Endodermal cell (in vitro differentiated cells): ENCODE measurements at places on chromosomes 16 and 17. TPM values are rescaled to one million over a fixed set of nuclear protein-coding genes. Genes with fewer than 3 reads are reported as not detected.

CCL5 gene
- not detected in 3 replicates for total RNA-seq

IGSF6 gene
- total RNA-seq, result not detected in 3 replicates

SLC5A11 gene
- total RNA-seq, result 0.16 to 0.63 TPM in 2 of 3 replicates, not detected in the other

KRT36 gene
- total RNA-seq, result not detected in 3 replicates

LGALS9B gene
- not detected in 3 replicates for total RNA-seq

SLC46A1 gene
- total RNA-seq, result 3.3 to 10.9 TPM (median 10.9 TPM) in 3 replicates

DNA sequence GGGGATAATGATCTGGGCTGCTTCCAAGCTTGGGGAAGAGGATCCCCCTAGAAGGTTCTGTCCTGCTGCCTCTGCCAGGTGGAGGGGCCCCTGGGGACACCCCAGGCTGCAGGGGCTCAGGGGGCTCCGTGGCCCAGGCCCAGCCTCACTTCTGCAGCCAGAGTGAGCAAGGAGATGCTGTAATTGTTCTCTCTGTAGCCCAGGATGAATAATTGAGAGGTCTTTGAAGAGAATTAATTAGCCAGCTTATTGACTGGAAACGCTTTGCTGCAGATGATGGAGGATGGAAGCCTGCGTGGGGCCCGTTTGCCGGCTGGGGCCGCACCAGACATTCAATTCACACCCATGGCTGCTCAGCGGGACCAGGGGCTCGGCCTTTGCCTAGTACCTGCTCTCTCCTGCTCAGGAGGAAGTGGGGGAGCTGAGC is 38.5 kb downstream of the TMEM235 start:
- peak; percentile 74 for DNase-seq
- peak overlapping the region; percentile 78 for H3K27ac ChIP-seq
- no peaks in the 10 kb centered on the region for H3K36me3 ChIP-seq
- peaks cover 42% of the 10 kb centered on the region for H3K4me1 ChIP-seq
- no peaks in the 10 kb centered on the region for H3K27me3 ChIP-seq
- H3K4me3 ChIP-seq, result no peak overlapping the region

- no peak overlapping the region for H3K4me3 ChIP-seq
- no peak for DNase-seq
- no peaks in the 10 kb centered on the region for H3K36me3 ChIP-seq
Measured at GRCh38 chr16:62021161-62021581, 15.1 kb downstream of the CDH8 start.

- no peak for DNase-seq
- H3K4me3 ChIP-seq, result no peak overlapping the region
- H3K4me1 ChIP-seq, result no peaks in the 10 kb centered on the region
- peaks cover 12% of the 10 kb centered on the region for H3K36me3 ChIP-seq
- no peaks in the 10 kb centered on the region for H3K27me3 ChIP-seq
Measured at GRCh38 chr17:16377941-16378341, 3.0 kb upstream of the UBB start.

- H3K27me3 ChIP-seq, result no peaks in the 10 kb centered on the region
Measured at GRCh38 chr16:85265161-85265784, 153.0 kb upstream of the CIBAR2 start.

- H3K4me3 ChIP-seq, result no peak overlapping the region
- no peak overlapping the region for H3K27ac ChIP-seq
- peak; percentile 53 for DNase-seq
- H3K4me1 ChIP-seq, result peaks cover 13% of the 10 kb centered on the region
- H3K36me3 ChIP-seq, result peaks cover 24% of the 10 kb centered on the region
Measured at GRCh38 chr17:29584452-29585079, 4.9 kb downstream of the GIT1 start.

DNA sequence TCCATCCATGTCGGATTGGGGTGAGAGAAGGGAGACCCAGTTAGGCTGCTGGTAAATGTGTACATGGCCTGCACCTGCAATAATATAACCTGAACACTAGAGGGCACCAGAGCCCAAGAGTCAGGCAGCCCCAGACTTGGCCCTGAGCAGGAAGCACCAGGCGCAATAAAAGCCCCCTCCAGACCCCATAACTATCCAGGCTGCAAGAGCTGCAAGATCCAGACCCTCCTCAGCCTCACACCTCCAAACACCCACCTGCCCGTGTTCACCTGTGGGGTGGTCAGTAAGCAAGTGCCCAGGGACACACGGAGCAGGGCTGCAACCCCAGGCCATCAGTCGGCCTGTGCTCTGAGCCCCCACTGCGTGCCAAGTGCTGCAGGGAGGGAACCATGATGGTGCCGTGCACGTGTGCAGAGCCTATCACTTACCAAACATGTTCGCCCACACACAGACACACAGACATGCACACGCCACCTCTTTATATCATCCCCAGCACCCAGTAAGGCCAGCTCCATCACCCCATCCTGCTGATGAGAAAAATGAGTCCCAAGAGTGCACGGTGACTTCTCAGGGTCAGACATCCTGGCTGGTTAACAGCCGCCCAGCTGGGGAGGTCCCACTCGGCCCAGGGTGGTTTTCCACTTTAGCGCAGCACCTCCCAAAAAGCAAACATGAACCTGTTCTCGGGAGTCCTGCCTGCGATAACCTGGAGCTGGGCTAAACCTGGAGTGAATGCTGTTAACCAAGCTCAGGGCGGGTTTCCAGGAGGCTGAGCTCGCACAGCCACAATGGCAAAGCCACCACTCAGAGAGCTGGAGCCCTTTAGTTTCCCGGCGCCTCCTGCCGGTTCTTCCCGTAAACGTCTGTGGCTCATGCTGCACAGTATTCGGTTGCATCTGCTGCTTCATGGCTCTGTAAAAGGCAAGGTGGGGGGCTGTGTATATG is 439.8 kb downstream of the SOX9 start:
- no peaks in the 10 kb centered on the region for H3K36me3 ChIP-seq
- H3K27ac ChIP-seq, result no peak overlapping the region
- no peak overlapping the region for H3K4me3 ChIP-seq
- peaks cover under 1% of the 10 kb centered on the region for H3K27me3 ChIP-seq
- H3K4me1 ChIP-seq, result no peaks in the 10 kb centered on the region

GRCh38 chr17:50170662-50171370 is 5.0 kb downstream of the SGCA start:
- no peak for DNase-seq
- H3K36me3 ChIP-seq, result no peaks in the 10 kb centered on the region
- H3K4me3 ChIP-seq, result no peak overlapping the region
- H3K27ac ChIP-seq, result no peak overlapping the region

DNA sequence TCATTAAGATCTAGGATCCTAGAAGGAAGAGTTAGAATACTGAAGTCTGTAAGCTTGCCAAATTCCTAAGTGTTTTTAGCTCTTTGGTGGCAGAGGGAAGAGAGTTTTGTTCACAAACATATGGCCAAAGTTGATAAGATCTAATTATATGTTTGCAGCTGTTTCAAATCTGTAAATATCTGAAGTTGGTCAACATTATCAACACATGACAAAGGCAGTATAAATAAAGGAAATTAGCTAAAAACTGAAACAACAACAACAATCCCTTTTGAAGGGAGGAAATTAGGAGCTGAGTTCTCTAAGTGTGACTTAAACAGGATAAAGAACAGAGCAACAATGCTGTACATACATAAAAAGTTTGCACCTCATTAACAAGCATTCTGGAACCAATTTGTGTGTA is 208.7 kb downstream of the KCNJ2 start:
- no peak for DNase-seq
- H3K36me3 ChIP-seq, result no peaks in the 10 kb centered on the region

DNA sequence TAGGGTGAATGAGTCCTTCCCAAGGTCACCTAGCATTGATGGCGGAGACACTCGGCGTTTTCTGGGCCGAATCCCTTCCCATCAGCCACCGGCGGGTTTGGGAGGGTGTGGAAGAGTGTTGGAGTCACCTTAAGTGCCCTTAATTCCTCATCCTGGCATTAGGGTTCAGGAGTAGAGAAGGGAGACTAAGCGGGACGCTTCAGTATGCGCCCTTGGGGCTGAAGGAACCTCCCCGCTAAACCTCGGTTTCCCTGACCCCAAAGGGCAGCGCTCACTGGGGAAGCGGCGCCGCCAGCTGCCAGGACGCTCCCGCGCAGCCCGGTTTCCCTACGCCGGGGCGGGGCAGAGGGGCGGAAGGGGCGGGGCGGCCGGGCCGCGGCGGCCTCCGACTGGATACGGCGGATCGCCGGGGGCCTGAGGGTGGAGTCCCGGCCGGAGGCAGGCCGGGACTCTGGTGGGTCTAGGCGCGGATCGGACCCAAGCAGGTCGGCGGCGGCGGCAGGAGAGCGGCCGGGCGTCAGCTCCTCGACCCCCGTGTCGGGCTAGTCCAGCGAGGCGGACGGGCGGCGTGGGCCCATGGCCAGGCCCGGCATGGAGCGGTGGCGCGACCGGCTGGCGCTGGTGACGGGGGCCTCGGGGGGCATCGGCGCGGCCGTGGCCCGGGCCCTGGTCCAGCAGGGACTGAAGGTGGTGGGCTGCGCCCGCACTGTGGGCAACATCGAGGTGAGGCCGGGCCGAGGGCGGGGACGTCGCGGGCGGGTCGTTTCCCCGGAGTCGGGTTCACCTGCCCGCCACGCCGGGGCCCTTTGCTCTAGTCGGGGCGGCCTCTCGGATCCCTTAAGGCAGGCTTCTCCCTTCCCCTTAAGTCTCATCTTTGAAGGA is at the start of gene DHRS11:
DHRS11 (plus strand) TSS at position 446 of the 882 bp plus-strand sequence; CDS start at position 577, 131 bp downstream.
- DNase-seq, result peak; percentile 98
- H3K4me3 ChIP-seq, result peak within 1 kb of the TSS; percentile 88
- H3K27ac ChIP-seq, result peak within 1 kb of the TSS; percentile 53
- H3K4me1 ChIP-seq, result peaks cover 13% of the 10 kb centered on the region
- H3K27me3 ChIP-seq, result no peaks in the 10 kb centered on the region

DNA sequence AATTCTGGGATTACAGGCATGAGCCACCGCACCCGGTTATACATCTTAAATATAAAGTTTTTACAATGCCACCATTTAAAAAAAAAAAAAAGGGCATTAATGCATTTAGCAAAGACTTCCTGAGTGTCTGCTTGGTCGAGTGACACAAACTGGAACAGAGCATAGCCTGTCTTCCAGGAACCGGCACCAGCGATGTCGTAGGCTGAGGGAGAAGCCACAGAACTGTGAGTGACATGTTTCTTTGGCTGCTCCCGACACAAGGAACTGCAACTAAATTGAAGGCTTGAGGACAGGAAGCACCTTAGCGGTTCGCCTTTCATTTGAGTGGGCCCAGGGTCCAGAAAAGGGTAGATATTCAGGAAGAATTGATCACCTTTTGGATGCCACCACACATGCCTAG is 717.8 kb downstream of the MAF start:
- DNase-seq, result no peak
- no peaks in the 10 kb centered on the region for H3K4me1 ChIP-seq
- H3K27ac ChIP-seq, result no peak overlapping the region
- H3K36me3 ChIP-seq, result no peaks in the 10 kb centered on the region
- H3K4me3 ChIP-seq, result no peak overlapping the region

DNA sequence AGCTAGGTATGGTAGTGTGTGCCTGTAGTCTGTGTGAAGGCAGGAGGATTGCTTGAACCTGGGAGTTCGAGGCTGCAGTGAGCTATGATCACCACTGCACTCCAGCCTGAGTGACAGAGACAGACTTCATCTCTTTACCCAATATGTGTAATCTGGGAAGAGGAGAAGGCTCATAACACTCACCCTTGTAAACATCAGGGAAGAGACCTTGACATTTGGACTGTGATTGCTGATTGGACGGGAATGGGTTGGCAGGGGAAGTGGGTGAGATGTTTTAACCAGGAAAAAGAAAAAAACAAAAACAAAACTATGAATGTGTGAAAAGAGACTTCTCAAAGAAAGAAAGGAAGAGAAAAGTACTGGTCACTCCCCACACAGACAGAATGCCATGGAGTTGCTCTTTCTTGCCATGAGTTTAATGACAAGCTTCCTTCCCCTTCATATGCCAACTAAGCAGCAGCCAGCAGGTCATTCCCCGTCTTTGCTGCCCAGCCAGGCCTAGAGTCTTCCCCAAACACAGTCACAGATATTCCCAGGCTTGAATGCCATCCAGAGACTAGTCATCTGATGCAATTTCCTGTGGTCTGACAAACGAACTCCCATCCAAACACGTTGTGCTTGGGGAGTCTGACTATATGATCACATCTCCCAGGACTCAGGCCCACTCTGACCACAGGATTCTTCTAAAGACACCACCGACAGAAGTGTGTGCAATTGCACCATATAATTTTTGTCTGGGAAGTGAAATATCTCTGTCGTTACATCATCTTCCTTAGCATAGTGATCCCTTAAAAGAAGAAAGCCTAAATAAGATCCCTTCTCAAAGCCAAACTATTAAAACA is 3.6 kb upstream of the XAF1 start:
- H3K4me3 ChIP-seq, result no peak overlapping the region
- H3K4me1 ChIP-seq, result no peaks in the 10 kb centered on the region
- H3K27ac ChIP-seq, result peak overlapping the region; percentile 89
- H3K36me3 ChIP-seq, result no peaks in the 10 kb centered on the region

- peaks cover 54% of the 10 kb centered on the region for H3K36me3 ChIP-seq
- no peaks in the 10 kb centered on the region for H3K27me3 ChIP-seq
- no peak overlapping the region for H3K4me3 ChIP-seq
- DNase-seq, result no peak
- peaks cover 14% of the 10 kb centered on the region for H3K4me1 ChIP-seq
Measured at GRCh38 chr17:2195729-2196128, 107.9 kb downstream of the SMG6 start.

DNA sequence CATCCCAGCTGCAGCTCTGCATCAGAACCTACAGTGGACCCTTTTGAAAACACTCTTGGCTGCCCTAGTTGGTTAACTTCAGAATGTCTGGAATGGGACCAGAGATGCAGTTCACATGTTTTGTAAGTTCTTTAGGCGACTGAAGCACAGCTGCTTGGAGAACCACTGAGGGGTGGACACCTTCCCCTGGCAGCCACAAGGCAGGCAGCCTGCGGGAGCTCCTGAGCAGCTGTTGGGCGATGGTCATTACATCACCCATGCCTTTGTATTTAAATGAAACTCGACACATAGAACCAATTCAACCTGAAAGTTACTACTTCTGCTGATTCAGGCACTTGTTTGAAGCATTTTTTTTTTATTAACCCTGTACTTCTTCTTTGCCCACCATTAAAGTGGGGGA is 151.5 kb downstream of the LGALS9B start:
- H3K36me3 ChIP-seq, result peaks cover 4% of the 10 kb centered on the region
- H3K27ac ChIP-seq, result no peak overlapping the region
- H3K27me3 ChIP-seq, result no peaks in the 10 kb centered on the region

DNA sequence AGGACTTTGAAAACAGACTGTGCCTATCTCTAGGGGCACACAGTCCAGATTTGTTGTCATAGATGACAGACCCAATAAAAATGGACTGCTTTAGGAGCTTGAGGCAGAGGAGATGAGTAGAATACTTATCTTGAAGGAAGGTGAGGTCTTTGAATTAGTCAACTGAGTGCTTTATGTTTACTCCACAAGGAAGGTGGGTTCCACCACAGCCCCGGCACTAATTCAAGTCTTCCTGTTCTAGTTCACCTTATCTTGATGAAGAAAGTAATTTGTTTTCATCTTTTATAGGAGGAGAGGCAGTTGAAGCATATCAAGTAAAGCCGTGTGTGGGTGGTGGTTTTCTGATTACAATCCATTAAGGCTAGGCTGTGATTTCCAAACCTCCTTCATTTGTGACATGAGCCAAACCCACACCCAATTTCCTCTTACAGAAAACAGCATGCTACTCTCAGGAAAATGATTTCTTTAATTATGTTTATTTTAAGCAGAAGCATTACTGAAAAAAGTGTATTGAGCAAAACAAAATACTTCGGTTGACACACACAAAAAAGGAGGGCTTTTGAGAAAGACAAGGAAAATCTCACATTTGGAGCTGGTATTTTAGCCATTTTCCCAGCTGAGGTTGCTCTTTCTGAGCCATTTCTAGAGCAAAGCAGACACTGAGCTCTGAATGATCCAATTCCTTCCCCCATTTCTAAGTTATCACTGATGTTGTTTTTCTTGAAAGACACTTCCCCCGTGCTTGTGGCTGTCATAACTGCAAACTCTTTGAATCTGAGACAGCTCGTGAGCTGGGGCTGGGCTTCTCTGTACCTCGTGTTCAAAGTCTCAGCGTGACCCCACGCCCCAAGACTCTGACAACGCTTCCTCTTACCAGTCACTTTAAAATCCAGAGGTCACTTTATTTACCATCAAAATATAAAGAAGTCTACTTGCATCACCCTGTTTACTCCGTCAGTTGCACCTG is 35.4 kb downstream of the CDRT15 start:
- peaks cover 16% of the 10 kb centered on the region for H3K36me3 ChIP-seq
- no peak overlapping the region for H3K4me3 ChIP-seq
- no peak overlapping the region for H3K27ac ChIP-seq
- no peak for DNase-seq
